ENCODE measurements at places on chromosomes 7 and 10.

DNA sequence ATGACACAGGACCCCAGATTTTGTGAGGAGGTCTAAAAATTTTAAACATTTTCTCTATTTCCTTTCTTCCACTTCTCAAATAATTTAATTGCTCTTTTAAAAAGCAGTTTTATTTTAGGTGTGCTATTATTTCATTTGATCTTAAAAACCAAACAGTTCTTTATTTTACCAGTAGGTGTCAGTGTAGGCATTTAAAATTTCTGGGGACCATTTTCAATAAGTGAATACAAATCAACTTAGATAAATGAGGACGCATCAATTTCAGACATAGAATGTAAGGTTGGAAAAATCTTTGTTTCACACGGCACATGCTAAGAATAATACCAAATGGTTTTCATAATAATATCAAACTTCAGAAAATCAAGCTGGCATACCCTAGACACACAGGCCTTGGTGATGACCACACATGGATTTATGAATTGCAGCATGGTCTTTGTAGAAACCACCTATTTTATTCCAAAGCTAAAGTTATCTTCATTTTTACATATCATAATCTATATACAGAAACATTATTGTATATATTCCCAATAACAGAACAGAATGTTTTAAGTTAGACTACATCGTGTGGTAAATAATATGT lies 127.6 kb upstream of the SLC26A5 start:
- DNase-seq = no peak

DNA sequence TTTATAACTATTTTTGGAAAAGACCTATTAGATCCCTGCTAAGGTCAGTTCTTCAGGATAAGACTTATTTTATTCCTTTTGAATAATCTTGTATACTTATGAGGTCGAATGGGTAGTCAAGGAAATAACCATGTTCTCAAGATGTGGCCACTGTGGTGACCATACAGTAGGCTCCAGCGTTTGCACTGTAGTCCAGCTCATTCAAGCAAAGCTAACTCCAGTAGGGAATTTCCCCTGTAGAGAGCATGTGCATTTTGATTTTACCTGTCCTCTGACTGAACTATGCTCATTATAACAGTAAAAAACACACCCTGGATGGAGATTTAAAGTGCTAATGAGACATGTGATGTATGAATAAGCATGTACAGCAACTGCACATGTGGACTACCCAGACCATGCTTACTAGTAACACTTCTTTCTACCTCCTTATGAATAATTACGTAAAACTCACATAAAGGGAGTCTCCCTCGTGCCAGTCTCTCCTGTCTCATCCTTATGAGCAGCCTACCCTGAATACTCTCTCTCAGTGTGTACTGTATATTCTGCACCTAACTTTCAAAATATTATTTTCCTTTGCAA lies 32.4 kb upstream of the SEMA3E start:
- no peak for DNase-seq

GRCh38 chr10:598415-599170 lies 90.9 kb downstream of the DIP2C start:
- no peak for DNase-seq

DNA sequence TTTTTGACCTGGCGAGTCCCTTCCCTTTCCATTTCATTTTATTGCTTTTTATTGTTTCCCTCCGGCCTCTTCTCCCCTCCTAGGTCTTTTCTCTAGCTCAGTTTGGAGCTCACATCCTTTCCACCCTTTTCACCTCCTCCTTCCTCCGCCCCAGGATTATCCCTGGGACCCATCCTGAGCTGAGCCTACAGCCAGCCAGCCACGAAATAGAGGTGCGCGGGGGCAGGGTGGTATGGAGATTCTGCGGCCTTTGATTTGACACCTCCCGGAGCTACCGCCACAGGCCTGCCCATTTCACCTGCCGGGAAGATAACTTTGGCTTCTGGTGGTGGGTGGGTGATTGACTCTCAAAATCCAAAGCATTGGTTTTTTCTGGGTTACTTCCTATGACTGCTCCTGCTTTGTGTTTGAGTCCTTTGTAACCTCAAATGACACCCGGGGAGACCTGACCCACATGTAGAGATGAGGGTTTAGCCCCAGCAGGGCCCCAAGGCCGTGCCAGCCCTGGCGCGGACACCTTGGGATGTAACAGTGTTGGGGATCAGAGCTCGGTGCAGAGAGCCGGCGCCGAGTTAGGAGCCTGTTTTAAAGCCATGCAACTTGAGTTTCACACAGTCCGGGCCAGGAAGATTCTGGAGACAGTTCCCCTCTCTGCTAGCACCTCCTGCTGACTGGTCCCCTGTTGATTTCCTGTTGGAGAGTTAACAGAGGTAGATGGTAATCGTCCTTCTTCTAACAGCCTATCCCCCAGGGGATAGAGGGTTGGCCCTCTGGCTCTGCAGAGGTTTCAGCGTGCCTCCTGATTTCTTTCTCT lies 1.5 kb downstream of the DUSP5 start:
- DNase-seq = no peak

DNA sequence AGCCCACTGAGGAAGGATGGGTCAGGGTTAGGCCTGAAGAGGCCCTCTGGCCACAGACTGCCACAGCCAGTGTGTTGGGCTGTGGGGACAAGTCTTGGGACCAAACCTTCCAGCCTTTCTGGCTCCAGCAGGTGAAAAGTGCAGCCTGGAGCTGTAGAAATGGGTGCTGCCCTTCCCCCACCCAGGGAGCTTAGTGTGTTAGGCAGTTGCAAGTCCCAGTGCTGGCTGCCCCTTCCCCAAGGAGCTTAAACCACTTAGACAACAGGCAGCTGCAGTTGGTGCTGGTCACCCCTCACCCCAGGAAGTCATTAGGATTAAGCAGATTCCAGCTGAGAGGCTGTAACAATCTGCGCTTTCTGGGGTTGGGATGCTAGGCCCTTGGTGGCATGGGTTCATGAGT lies 563.3 kb downstream of the NRG3 start:
- DNase-seq = no peak

- DNase-seq = no peak
These were observed 14.2 kb downstream of the ZNF92 start for GRCh38 chr7:65387891-65388290.

- no peak for DNase-seq
These were observed 17.7 kb downstream of the SORBS1 start for GRCh38 chr10:95543459-95543858.

GRCh38 chr7:150378115-150378852 lies 846 bp upstream of the ZNF775 start:
- no peak for DNase-seq

DNA sequence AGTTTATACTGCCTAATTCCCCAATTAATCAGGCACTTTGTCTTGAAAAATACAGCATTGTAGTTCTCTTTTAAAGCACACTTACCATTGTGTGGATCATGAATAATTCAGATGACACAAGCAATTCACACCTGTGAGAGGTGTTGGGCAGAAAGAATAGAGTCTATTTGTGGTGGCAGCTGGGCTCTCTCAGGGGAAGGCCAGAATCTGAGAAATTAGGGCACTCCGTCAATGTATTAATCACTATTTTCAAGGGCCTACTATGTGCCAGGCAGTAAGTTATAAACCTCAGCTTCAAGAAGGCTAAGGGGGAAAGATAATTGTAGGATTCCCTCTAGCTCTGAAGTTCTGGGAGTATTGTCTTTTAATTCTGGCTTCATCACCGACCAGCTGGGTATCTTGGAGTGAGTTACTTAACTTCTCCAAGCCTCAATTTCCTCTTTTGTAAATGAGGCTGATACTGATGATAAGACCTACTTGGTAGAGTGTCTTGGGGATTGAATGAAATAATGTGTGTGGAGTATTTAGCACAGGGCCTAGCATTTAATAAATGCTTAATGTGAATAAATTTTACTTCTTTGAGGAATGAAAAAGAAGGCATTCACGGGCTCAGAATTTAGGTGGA lies 2.5 kb downstream of the CHN2 start:
- DNase-seq = no peak

- no peak for DNase-seq
These were observed 1652.7 kb upstream of the LRRTM3 start for GRCh38 chr10:65273115-65273514.

DNA sequence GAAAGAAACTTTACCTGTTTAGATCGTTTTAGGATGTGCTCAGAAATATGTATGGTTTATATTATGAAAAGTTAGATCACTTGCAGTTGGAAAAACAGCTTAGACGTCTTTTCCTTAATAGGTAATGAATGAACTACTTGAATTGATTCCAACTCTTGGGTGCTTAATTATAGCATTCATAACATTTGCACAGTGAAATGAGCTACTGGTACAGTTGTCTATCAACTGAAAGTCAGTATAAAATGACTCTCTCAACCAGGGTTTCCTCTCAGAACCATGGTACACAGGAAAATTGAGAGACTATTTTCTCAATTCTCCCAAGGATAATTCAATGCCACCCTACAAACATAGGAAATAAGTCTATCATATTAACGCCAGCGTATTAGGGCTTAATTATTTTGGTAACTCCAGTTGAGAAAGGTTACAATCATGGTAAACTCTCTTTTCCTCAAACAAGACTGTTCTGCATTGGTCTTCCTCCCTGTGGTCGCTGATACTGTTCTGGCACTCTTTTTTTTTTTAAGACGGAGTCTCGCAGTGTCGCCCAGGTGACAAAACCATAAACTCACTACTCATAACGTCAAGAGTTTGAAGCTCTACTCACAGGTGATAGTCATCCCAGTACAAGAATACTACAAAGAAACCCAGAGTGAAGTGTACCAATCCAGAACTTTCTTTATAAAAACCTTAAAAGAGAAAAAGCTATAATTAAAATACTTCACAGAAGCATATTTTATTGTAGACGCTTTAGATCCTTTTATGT lies 2.0 kb downstream of the ANLN start:
- no peak for DNase-seq

DNA sequence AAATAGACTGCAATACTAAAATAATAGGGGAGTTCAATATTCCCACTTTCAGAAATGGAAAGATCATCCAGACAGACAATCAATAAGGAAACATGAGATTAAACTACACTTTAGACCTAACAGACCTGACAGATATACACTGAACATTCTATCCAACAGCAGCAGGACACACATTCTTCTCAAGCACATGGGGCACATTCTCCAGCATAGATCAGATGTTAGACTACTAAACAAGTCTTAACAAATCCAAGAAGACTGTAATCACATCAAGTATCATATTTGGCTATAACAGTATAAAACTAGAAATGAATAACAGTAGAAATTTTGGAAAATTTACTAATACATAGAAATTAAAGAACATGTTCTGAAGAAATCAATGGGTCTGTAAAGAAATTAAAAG lies 458.9 kb upstream of the ANKRD30A start:
- no peak for DNase-seq

Measured in stimulated activated CD4-positive, alpha-beta T cell treated with anti-CD3 and anti-CD28 coated beads, Interleukin-2, amount 100 ng/mL, for 48 hours (primary cell).